ENCODE measurements at places on chromosomes 6 and 20. TPM values are rescaled to one million over a fixed set of nuclear protein-coding genes. Genes with fewer than 3 reads are reported as not detected.

- DNase-seq, result no peak
These were observed 53.1 kb downstream of the NINL start for GRCh38 chr20:25532015-25532751.

GRCh38 chr20:35716330-35716729 lies 17.1 kb downstream of the ROMO1 start:
- DNase-seq, result no peak

- DNase-seq, result no peak
These were observed 94.5 kb upstream of the RPS6KA2 start for GRCh38 chr6:166721576-166721975.

DNA sequence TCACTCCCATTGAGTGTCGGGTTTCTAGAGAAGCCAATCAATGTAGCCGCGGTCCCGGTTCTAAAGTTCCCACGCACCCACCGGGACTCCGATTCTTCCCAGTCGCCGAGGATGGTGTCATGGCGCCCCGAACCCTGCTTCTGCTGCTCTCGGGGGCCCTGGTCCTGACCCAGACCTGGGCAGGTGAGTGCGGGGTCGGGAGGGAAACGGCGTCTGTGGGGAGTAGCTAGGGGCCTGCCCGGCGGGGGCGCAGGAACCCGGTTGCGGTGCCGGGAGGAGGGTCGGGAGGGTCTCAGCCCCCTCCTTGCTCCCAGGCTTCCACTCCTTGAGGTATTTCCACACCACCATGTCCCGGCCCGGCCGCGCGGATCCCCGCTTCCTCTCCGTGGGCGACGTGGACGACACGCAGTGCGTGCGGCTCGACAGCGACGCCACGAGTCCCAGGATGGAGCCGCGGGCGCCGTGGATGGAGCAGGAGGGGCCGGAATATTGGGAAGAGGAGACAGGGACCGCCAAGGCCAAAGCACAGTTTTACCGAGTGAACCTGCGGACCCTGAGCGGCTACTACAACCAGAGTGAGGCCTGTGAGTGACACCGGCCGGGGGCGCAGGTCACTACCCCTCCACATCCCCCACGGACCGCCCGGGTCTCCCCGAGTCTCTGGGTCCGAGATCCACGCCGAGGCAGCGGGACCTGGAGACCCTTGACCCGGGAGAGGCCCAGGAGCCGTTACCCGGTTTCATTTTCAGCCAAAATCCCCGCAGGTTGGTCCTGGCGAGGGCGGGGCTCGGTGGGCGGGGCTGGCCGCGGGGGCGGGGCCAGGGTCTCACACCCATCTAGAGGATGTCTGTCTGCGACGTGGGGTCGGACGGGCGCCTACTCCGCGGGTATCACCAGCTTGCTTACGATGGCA lies 35.2 kb upstream of the HLA-G start:
- DNase-seq, result peak; percentile 62

The PSORS1C2 gene
- not detected for total RNA-seq

The EEF1A2 gene
- total RNA-seq, result 64.8 TPM

All from stomach (tissue), 19 donors.